ENCODE measurements at places on chromosomes 6 and 20.

DNA sequence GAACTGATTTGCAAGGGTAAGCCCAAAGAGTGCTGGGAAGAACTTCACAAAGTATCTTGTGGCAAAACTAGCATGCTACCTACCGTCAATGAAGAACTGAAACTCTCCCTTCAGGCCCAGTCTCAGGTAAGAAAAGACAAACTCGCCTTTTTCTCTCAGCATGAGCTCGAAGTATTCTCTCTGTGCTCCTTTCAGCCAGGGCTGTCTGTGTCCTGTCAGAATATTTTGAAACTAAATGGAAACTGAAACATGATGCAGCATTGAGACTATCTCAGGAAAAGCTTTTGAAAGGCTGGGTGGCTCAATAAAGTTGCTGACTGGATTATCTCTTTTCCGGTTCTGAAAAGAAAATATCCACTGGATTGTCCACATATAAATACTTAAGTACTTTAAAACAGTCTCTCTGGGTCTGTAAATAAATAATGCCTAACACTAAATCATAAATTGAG lies 696 bp downstream of the CALHM5 start:
- DNase-seq = no peak

GRCh38 chr20:517221-517620 lies 26.4 kb downstream of the CSNK2A1 start:
- no peak for DNase-seq

- no peak for DNase-seq
Measured at GRCh38 chr6:167898673-167899311, 72.1 kb downstream of the AFDN start.

- no peak for DNase-seq
Measured at GRCh38 chr6:139037490-139037889, 8.9 kb downstream of the ABRACL start.

DNA sequence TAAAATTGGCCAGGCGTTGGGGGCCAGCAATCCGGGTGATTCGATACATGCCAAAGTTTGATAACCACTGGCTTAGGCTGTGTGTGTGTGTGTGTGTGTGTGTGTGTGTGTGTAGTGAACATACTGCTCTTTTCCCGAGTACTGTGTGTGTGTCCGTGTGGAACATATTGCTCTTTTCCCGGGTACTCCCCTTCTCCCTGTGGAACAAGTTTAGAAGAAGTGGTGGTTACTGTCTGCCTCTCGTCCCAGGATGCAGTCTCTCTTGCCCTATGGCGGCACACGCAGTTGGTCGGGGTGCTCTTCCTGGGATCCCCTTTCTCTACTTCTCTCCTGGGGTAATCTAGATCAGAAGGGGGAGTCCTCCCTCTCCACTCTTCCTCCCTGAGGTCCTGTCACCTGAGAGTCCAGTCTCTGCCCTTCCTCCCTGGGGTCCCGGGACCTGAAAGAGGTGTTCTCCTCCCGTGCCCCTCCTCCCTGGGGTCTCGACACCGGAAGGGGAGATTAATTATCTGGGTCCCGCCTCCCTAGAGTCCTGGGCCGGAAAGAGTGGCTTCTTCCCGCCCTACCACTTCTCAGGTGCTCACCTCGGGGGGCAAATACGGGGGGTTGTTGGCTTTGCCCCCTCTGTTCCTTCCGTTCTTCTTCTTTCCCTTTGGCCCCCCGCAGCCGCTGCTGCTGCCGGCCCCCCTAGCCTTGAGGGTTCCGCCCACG lies 516 bp downstream of the GTPBP2 start:
- DNase-seq = peak; percentile 69

DNA sequence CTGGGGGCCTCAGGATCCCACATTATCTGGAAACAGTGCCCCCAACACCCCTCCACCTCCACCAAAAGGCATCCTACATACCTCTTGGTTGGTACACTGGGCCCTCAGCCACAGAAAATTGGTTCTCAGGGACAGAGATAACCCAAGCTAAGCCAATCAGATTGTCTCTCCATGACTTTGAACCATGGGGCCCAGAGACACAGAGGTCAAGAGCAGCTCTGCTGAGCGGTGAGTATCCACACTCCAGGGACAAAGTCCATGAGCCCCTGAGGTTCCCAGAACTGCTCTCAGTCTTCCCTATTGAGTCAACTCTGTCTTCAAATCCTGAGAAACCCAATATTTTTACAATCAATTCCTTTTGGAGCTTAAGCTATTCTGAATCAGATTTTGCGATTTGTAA lies 35.3 kb downstream of the COL11A2 start:
- DNase-seq = no peak

- no peak for DNase-seq
Measured at GRCh38 chr20:50101887-50102286, 11.1 kb downstream of the UBE2V1 start.

- DNase-seq = no peak
Measured at GRCh38 chr6:125102891-125103290, 50.7 kb upstream of the TPD52L1 start.

GRCh38 chr6:135145063-135145800 lies 35.9 kb upstream of the MYB start:
- no peak for DNase-seq

DNA sequence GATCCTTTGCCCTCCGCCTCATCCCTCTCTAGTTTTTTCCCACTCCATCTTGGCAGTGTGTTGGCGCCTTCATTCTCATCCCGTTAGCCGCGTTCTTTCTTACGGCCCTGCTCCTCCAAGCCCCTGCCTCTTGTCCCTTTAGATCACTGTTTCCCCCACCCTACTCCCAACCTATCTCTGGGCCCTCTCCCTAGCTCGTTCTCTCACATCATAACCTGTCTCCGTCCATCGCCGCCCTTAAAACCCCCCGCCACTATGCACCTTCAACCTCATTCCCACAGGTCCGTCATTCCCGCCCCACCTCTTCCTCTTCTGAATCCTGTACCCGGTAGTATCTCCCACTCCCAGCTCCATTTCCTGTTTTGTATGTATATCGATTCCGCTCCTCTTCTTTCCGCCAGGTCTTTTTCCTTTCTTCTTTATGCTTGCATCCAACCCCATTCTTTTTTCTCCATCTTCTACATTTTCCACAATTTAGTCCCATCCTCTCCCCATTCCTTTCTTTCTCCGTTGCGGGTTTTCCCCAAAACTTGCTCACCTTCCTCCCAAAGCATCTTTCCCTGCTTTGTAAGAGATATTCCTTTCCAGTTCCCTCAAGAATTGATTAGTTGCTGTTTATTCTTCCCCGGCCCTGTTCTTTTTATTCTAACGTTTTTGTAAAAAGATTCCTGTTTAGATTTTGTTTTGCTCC lies 671 bp downstream of the EFHC1 start:
- DNase-seq = no peak

- no peak for DNase-seq
Measured at GRCh38 chr6:14804785-14805210, 441.1 kb upstream of the JARID2 start.

DNA sequence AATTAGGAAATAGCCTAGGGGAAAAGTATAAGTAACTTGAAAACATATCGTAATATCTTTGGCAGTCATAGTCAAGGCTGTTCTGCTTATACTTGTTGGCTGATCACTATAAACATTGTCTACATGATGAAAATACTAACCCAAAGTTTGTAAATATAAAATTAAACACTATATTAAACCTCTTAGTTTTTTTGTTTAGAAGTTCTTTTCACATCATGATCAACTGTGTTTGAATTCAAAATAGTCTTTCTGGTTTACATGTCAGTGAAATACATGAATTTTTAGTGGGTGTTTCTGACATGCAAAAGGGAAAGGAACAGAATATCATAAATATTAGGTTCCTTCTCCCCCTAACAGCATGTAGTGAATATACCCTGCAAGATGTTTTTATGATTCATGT lies 43.5 kb downstream of the ADGRG6 start:
- no peak for DNase-seq

DNA sequence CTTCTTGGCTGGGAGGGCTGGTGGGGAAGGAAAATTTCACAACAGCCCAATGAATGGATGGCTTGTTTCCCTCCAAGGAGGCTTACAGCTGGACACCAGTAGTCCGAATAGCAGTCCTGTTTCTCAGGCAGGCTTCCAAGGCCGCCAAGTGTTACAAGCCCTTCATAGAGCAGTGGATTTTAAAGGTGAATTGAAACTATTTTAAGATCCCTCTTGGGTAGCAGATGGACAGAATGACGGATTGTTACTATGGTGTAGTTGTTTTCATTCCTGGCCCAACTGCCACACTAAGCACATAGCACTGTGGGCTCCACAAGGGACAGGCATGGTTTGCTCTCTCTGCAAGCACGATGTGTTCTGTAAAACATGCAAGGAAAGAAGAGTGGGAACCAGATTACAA lies 203.3 kb upstream of the TAB2 start:
- no peak for DNase-seq

DNA sequence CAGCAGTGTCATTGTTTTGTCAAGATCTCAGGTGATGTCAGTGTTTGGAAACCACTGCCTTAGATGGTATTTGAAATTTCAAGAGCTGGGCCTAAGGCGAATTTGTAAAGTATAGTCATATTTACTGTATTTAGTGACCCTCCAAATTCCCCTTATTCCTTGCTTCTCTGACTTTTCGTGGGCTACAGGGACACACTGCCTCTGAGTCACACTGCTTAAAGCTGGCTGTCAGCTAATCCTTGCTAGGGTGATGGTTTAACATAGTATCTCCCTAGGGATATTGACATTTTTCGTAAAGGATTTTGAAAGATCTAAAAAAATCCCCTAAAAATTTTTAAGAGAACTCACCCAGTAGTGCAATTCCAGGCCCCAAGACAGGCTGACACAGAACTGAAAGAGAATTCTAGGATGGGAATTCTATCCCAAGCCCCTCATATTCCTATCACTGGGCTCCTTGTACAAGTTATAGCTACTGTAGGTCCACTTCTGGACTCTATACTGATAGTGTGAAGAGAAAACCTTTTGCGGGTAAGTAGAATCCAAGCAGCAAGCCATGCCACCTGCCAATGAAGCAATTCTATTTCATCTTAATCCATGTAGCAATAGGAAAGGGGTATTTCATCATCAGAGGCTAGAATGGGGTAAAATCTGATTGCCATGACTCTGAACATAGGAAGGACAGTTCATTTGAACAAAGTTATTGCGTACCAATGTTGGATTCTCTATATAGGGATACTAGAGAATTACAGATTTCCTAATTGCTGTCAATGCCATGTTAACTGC lies 4.3 kb downstream of the BMP6 start:
- no peak for DNase-seq

- DNase-seq = peak; percentile 50
Measured at GRCh38 chr6:6699741-6700367, 111.3 kb downstream of the LY86 start.

DNA sequence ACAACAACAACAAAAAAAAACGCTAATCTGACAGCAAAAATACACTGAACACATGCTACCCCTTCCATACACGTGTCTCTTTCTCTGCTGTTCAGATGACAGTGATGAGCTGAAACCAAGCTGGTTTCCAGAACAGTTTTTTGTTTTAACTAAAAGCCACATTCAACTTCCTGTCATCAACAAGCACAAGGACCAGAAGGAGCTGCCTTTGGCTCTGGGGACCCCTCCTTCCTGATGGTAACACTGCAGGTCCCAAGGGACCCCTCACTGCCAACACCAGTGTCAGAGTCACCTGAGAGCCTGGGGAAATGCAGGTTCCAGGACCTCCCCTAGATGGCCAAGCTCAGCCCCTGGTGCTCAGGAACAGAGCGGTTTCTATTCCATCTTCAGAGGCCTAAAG lies 6.0 kb downstream of the CST7 start:
- no peak for DNase-seq

DNA sequence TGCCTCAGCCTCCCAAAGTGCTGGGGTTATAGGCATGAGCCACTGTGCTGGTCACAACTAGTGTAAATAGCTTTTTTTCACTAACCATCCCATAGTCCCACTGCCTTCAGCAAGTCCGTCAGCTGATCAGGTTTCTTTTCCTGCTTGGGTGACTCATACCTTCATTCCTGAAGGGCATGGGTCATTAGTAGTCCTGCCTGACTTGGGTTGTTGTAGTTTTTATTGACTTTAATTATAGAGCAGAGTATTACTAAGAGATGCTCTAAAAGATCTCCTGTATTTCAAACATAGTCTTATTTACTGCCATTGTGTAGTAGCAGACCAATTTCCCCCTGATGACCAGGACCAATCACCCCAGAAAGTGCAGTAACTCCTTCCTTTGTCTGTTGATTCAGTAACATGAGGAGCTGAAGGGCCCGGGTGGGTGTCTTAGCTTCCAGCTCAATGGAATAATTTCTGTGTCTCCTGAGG lies 25.8 kb downstream of the HLA-C start:
- peak; percentile 65 for DNase-seq

All from ELF-1 (cell line).